ENCODE measurements at places on chromosomes 12 and 14.
A peak's percentile ranks its signal among the peaks of the same experiment; 100 is the strongest.

GRCh38 chr14:39374851-39375250, 57.4 kb downstream of the FBXO33 start:
- DNase-seq: peak; percentile 80

- DNase-seq: peak; percentile 45
These were observed 43.3 kb upstream of the DHRS4 start for GRCh38 chr14:23910101-23910875.

GRCh38 chr14:95204705-95205104, 47.4 kb upstream of the DICER1 start:
- DNase-seq: no peak

GRCh38 chr14:75805646-75806045, 144.6 kb downstream of the TTLL5 start:
- DNase-seq: no peak

DNA sequence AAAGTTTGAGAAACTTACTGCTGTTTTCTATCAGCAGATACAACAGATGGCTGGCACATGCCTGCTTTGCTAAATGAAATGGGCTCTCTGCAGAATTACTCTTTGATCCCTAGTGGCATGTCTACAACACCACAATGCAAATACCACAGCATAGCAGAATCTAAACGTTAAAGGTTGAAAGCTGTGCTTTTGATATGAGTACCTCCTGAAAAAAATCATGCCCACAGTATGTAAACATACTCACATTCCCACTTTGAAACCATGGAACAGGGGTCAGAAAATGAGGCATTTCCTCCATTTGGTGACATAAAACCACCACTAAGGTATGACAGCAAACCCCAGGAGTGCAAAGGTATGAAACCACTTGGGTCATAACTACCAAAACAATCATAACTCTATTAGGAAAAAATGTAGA, 7.5 kb downstream of the WIF1 start:
- no peak for DNase-seq

DNA sequence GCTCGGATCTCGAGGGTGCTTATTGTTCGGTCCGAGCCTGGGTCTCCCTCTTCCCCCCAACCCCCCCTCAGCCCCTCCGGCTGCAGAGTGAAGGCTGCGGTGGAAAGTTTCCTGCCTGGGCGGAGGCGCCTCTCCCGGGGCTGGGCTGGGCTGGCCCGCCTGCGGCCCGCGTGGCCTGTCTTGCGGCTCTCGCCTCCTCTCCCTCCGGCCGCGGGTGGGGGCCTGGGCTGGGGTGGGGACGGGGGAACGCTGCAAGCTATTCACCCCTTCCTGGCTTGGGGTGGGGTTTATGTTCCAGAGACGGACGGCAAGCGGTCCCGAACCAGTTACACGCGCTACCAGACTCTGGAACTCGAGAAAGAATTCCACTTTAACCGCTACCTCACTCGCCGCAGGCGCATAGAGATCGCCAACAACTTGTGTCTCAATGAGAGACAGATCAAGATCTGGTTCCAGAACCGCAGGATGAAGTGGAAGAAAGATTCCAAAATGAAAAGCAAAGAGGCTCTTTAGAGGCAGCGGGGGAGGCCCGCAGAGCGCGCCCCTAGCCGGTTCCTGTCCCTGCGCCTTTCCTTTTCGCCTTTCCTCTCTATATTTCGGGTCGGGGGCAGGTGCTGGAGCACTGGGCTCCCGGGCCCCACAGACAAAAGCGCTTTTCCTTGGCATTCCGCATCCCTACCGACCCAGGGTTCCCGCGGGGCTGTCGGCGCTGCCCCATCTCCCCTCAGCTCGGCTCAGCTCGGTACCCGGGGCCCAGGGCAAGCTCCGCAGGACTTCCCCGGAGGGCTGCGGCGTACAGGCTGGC, 1.3 kb downstream of the HOXC5 start:
- DNase-seq: no peak

DNA sequence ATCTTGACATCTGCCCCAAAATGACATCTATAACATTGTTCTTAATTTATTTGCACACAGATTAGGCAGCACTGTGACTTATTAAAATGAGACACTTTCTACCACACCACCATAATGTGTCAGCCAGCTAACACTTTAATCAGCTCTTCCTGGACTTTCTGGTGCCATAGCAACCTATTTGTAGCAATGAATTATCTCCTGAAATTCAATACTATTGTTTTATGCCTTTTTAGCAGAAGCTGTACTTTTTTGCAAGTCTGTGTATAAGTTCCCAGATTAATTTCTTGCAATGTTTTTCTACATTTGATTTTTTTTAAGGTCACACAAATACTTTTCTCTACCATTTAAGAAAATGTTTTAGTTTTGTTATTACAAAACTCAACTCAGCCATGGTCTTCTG, 72.8 kb upstream of the SAV1 start:
- DNase-seq: no peak

DNA sequence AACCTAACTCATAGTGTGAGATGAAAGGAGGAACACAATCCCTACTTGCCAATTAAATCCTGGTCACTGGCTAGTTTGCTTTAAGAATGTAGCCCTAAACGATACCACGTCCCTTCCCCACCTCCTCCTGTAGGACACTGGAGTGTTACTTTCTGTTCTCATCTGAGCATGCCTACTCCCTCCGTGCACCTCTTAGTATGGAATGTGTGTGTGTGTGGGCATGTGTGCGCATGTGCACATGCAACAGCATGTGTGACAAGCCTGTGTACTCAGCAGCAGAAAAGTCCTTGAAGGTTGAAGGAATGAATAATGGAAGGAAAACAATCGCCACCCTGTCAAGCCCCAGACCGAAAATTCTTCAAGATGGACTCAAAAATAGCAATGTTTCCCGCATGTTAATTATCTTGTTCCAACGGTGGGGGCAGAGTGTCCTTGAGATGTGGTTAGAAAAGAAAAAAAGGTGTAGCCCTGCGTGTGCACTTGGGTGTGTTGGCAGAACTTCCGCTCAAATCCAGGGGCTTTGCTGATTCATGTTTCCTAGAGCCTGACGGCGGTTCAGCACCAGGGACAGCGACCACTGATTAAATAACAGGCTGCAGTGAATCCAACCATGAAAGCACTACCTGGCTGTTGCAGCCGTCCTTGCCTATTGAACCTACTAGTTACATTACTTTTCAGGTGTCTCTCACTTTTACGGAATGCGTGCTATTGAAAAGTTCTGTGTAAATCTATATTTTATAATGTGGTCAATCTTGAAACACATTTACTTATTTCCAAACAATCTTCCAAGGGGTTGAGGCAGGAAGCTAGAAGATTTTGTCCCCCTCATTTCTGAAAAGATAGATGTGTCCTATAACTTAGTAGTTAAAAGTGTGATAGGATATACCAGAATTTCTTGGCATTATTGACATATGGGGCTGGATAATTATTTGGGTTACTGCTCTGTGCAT, 79.8 kb downstream of the SRRM4 start:
- DNase-seq: no peak

GRCh38 chr12:75756111-75756510, 244.7 kb upstream of the KRR1 start:
- DNase-seq: no peak

DNA sequence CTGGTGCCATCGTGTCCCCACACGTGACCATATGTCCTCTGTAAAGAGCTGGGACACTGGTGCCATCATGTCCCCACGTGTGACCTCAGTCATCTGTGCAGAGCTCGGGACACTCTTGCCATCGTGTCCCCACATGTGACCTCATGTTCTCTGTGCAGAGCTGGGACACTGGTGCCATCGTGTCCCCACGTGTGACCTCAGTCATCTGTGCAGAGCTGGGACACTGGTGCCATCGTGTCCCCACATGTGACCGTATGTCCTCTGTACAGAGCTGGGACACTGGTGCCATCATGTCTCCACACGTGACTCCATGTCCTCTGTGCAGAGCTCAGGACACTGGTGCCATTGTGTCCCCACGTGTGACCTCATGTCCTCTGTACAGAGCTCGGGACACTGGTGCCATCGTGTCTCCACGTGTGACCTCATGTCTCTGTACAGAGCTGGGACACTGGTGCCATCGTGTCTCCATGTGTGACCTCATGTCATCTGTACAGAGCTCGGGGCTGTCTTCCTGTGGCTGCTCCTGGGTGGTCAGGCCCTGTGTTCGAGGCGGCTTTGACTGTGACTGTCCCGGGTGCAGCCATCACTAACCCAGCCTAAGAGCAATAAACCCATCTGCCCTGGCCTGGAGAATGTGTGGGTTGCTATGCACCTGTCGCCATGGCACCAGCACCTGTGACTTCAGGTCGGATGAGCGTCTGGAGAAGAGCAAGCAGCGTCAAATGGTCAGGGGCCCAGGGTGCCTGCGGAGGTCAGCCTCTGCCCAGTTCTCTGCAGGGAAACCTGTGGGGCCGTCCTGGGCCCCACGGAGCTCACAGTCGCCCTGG, 334.4 kb downstream of the ADGRD1 start:
- no peak for DNase-seq

GRCh38 chr12:79673354-79673753, 17.4 kb downstream of the PAWR start:
- DNase-seq: no peak

DNA sequence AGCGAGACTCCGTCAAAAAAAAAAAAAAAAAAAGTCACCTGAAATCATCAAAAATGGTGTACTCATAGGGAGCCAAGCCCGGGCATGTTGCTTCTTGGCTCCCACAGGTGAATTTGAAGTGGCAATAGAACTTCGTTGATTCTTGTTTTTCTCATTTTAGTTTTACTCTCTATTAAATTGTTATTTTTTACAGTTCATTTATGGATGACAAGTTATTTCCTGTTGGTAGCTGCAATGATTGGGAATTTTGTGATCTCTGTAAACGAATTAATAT, 1.3 kb downstream of the TM7SF3 start:
- DNase-seq: no peak

DNA sequence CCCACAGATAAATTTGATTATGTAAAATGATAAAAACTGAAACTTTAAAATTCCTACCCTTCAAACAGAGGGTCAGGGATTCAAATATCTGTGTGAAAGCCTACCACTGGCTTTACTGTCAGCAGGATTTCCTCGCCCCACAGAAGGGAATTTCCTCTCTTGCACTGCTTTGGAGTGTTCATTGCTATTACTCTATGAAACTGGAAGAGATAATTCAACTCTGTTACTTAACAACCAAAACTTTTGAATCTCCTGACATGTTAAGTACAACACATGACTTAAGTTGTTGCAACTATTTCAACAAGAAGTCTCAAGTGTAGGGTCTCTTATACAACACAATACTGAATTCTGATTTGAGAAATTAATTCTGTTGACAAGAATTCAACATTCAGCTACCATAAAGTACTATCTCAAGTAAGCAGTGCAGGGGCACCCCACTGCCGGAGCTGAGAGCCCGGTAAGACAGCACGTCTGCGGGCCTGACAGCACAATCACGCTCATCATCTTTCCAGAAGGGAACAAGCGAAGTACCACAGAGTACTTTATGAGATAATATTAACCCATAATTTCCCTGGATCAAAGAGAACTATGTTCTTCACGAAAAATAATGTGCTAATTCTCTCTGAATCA, 22.9 kb downstream of the DICER1 start:
- no peak for DNase-seq

GRCh38 chr14:102220031-102220430, 80.3 kb downstream of the WDR20 start:
- no peak for DNase-seq

- no peak for DNase-seq
These were observed 344.9 kb upstream of the STXBP6 start for GRCh38 chr14:25394791-25395391.

GRCh38 chr14:63603749-63604277, 37.9 kb downstream of the WDR89 start:
- DNase-seq: no peak

DNA sequence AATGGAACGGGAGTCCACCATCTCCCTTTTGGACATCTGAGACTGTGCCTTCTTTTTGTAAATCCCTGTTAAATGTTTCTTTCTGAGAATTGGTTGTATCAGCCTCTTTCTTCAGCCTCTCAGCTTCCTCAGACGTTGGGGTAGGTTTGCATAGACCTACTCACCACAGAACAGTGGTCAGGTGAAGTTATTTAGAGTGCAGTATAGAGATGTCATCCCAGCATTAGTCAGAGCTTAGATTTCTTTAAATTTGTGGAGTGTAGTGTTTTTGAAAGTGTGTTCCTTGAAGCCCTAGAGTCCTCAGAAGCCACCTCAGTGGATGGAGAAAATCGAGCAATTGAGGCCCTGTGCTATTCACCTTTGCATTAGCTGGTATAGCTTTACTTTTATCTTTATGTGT, 8.9 kb upstream of the EEA1 start:
- no peak for DNase-seq

- DNase-seq: no peak
These were observed 196.6 kb upstream of the EGLN3 start for GRCh38 chr14:34147461-34147860.

DNA sequence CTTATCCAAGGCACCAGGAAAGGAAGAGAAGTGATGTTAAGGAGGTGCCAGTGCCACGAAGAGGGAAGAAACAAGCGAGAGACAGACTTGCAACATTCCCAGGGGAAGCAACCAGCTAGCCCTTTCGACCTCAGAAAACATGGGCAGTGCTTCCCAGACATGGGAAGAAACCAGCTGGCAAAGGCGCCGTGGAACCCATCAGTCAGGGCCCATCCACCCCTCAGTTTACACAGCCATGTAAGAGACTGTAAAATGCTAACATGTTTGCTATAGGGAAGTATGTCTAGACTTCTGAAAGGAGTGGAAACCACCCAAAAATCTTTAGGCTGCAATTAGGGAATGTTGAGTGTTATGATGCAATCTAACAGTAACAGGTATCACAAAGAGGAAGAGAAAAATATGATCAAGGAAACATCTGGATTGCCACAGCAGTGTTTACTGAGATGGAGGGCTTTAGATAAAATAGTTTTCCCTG, 26.3 kb downstream of the ANAPC5 start:
- no peak for DNase-seq

DNA sequence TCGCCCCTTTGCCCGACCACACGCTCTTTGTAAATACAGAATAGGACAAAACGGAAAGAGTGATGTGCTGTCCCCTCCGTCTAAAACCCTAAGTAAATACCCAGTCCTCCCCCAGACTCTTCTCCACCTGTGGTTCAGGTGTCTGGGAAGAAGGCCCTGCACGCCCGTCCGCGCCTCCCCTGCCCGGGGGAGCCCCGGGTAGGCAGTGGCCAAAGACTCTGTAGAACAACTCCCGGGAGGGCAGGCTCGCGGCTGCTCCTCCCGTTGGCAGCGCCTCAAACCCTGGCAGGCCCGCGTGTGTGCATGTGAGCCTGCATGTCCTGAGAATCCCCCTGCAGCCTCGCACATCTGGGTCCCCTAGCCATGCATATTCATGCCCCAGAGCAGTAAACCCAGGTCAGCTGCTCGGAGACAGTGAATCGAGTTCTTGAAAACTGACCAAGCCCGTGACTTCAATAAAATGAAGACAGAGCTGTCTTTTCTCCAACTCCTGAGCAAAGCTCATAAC, 165.8 kb downstream of the MON2 start:
- peak; percentile 21 for DNase-seq

GRCh38 chr12:43285159-43285598, 266.8 kb downstream of the ADAMTS20 start:
- peak; percentile 96 for DNase-seq

- peak; percentile 20 for DNase-seq
These were observed 285.2 kb downstream of the NAV3 start for GRCh38 chr12:78115889-78116288.

GRCh38 chr14:58060077-58060476, 91.9 kb downstream of the ARMH4 start:
- DNase-seq: no peak

GRCh38 chr14:80764921-80765507, 176.5 kb downstream of the CEP128 start:
- DNase-seq: no peak

Measured in HCEC 1CT (cell line).